ENCODE measurements at places on chromosomes 12 and 14.

- DNase-seq, result no peak
Observed at GRCh38 chr12:70354787-70355186, 11.3 kb upstream of the KCNMB4 start.

GRCh38 chr14:97687944-97688630 is 890.9 kb downstream of the VRK1 start:
- no peak for DNase-seq

- no peak for DNase-seq
Observed at GRCh38 chr14:97456462-97456861, 659.3 kb downstream of the VRK1 start.

- no peak for DNase-seq
Observed at GRCh38 chr12:95802482-95803270, 12.1 kb upstream of the NTN4 start.

DNA sequence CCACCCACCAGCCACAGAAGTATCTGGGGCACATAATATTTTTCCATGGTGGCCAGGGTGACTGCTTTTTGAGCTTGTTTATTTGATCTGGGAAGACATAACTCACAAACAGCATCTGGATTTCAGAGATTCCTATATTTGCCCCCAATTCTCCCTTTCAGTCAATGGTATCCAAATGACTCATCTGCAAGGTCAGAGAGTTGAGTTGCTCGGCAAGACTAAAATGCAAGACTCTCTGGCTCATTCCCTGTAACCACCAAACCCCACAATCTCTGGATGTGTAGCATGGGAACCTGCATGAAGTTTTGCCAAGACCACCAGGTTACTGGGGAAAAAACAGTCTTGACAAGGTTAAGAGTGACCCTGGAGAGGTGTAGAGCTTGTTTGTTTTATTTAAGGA is 174.9 kb upstream of the FAR2 start:
- no peak for DNase-seq

DNA sequence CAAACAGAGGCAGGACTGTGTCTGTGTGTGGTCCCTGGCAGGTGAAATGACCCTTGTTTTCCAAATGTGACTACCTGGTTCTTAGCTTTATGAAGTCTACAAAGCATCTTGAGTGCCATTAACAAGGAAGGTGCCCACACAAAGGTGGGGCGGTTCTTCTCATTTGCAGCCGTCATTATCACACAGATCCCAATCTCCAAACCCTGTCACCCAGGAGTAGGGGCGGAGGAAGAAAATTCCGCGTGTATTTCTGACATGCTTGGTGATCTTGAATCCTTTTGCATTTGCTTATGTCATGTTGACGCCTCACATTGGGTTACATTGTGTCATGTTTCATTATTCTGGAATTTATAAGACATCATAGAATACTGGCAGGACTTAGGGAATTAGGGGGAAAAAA is 277.3 kb downstream of the VRK1 start:
- no peak for DNase-seq

DNA sequence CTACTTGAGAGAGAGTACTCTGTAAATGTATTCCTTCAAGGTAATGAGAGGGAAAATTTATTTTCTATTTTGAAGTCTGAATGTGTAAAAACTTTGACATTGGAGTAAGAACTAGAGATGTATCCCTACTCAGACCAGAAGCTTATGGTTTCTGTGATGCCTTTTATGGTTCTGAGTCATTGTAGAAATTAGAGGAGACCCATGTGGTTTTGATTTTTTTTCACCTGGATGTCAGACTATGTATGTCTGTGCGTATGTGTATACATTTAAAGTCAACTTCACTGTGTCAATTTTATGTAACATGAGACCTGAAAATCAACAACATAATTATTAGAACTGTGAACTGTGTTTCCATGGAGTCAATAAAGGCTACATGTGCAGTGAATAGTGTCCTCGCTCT is 302.0 kb downstream of the TRHDE start:
- DNase-seq, result peak; percentile 17

- DNase-seq, result peak; percentile 49
Observed at GRCh38 chr12:118714051-118714460, 267.3 kb upstream of the SRRM4 start.

DNA sequence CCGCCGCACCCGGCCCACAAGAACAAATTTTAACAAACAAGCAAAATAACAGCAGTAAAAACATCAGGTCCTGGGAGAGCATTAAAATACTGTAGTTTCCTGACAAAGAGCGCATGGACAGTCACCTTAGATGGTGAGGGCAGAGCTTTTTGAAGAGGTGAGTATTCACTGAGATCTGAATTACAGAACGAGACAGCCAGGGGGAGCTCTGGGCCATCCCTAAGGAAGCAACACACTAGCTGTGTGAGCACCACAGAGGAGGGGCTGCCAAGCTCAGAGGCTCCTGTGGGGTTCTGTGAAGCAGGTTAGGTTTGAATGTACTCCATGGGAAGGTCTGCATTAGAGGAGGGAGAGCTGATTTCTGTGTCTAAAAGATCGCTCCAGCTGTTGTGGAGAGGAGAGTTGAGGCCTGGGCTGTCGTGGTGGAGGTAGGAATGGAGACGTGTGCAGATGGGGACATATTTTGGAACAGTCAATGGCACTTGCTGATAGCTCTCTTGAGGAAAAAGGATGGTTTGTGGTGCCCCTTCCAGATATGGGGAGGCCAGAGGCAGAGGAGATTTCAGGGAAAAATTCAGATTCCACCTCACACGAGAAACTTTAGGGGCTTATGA is 72.9 kb downstream of the TRAFD1 start:
- peak; percentile 81 for DNase-seq

DNA sequence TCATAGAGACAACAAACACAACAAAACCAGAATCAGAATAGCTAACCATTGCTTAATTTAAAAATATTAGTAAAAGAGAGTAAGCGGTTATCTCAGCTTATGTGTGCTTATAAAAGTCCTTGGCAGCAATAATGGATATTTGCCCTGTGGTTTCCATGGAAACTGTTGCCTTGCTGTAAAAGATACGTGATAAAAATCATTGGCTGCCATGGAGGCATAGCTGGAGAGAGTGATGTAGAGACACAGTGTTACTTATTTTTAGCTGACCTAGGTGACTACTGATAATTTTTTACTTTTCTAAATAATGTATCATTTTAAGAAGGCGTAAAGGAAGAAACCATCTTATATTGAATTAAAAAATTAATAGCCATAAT is 92.9 kb downstream of the ERC1 start:
- DNase-seq, result no peak

DNA sequence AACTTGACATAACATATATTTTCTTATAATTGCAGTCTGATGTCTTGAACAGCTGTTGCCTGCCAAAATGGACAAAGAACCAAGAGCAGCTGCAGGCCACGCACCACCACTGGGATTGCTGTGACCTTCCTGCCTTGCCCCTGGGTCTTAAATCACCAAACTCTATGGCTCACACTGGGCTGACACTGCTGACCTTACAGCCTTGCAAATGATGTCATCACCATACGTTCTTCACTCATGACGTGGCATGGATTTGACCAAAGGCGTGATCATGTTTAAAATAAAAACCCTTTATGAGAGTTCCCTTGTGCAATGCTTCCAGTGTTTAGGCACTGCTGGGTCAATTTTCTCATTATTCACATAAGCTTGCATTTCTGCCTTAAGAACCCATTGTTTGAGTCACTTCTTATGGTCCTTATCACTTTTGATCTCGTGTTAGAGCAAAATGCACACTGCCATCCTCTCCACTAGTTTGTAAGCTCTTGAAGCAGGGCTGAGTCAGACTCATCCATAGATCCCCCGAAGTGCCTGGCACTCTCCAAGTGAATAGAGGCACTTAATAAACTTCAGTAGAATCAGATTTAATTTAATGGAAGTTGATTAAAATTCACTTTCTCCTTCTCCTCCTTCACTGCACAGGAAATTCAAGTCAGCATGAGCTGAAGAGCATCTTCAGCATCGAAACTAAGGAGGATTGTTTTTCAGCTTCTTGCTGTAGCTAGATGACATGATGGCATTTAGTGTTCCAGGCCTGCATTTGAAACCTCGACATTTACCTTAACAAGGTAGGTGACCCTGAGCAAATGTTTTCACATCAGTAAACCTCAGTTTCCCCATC is 132.4 kb upstream of the PZP start:
- DNase-seq, result no peak

DNA sequence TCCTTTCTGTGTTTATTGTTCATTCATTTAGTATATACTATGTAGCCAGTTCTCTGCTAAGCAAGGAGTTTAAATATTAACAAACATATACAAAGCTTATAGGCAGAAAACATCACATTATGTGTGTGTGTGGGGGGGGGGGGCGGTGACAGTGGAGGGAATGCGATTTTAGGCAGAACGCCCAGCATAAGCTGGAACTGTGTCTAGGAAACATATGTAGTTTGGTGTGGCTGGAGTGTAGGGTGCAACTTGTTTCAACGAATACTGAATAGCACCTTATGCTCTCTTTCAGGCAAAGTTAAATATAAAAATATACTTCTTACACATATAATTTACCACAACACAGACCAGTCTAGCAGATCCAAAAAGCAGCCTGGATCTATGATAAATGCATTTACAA is 980.6 kb downstream of the SLC6A15 start:
- DNase-seq, result no peak

DNA sequence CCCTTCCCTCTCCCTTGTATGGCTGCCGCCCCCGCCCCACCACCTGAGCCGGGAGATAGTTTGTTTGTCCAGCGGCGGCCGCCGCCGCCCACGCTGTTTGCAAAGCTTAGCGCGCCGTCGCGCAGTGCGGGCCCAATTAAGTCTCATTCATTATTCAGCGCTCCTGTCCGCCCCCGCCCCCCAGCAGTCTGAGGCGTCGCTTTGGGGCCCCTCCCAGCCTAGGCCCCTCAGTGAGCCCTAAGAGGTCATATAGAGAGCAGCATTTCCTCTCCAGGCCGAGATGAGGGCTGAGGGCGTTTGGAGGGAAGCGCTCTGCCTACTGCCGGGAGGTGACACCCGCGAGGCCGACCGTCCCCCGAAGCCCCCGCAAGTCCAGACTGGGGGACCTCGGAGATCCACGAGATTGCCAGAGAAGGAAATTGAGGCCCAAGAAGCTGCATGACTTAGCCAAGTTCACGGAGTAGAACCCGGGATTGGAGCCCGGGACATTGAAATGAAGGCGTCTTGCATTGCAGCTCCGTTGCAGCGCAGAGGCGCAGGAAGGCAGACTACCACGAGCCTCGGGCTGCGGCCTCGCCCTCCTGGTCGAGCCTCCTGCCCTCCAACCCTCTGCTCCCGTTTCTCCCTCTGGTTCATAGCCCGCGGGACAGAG is at the start of gene DNAJC22:
DNAJC22 (plus strand) TSS at position 230 of the 652 bp plus-strand sequence. CDS start 1,985 bp downstream, outside the sequence.
- peak; percentile 49 for DNase-seq

GRCh38 chr14:52467515-52468266 is 84.6 kb downstream of the TXNDC16 start:
- no peak for DNase-seq

DNA sequence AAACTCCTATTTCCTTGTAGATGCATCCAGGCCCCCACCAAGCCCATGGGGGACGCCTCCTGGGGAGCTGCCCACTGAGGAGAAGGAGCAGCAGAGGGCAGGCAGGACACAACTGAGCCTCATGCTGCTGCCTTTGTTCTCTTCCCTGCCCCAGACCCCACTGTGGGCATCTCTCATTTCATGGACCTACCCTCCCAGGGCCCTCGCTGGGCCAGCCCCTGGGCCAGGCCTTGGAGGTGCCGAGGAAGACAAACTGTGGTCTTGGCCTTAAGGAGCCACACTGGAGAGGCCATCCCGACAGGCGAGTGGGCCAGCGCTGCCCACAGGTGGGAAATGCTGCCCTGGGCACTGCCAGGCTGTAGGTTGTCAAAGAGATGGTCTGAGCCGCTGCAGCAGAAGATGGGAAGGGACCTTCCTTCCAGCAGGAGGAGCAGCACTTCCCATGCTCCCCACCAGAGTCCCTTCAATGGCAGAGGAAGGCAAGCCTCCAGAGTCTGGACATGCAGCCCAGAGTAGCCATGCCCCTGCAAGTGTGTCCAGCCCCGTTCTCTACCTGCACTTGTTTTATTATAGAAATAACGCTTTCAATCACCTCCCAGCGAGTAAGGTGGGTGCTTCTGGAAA is 147.4 kb downstream of the BCL11B start:
- DNase-seq, result no peak

- no peak for DNase-seq
Observed at GRCh38 chr12:102503056-102503681, 22.8 kb upstream of the IGF1 start.

DNA sequence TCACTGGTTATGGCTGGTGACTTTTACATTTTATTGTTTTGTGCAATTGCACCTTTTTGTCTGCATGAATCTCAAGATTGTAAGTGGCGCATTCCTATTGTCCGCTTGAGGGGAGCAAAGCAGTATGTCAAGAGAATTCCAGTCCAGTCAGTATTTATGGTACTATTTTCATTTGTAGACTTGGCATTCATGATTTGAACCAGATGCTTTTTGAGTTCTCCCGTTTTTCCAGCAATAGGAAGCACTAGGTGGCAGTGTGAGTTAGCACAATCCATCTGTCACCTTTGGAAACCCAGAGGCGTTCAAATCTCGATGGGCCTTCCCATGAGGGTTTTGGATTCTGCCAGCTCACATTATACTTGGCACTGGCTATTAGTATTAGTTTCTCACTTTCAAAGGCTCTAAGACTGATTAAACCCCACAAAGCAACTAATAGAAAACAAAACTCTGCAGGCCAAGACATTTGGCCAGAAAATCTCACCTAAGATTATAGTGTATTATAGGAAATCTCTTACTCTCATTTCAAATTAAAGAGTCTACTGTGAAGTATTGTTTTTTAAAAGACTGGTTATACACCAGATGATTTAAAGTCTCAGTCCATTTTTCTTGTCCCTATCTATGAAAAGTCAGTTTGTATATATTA is 2.2 kb downstream of the DACT1 start:
- peak; percentile 80 for DNase-seq

GRCh38 chr14:32473464-32473855 is 144.4 kb downstream of the AKAP6 start:
- no peak for DNase-seq

DNA sequence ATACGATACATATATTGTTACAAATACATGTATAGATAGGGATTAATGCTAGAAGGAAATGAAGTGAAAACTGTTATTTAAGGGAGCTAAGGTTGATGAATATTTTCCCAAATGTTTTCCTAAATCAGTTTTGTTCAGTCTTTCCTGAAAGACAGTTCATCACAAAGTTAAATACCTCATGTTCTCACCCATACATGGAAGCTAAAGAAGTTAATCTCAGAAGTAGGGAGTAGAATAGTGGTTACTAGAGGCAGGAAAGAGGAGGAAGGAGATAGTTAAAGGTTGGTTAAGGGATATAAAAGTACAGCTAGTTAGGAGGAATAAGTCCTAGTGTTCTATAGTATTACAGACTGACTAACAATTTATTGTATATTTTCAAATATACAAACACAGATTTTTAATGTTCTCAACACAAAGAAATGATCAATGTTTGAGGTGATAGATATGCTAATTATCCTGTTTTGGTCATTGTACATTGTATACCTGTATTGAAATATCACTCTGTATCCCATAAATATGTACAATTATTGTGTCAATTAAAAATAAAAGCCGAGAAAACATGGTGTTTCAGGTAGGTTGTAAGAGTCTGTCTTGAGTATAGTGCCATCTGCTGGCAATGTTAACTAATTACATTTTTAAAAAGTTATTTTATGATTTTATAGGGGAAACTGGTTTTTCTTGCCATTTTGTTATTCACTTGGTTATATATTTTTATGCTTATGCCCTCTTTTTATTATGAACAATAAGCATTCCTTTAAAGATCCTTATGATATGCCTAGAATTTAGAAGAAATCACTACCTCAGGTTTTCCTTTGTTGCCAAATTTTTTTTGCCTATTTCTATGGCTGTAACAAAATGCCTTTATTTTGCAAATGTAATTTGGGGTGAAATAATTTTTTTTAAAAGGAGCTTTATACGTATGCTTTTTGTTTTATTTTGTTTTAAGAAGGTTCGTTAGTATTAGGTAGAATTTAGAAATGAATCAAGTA is 26.9 kb downstream of the ZDHHC17 start:
- DNase-seq, result no peak

GRCh38 chr14:92494512-92494911 is 19.1 kb upstream of the RIN3 start:
- DNase-seq, result no peak
